ENCODE measurements at places on chromosomes 7 and 10.

GRCh38 chr10:69065406-69066361, 22.2 kb upstream of the SRGN start:
- DNase-seq = no peak

DNA sequence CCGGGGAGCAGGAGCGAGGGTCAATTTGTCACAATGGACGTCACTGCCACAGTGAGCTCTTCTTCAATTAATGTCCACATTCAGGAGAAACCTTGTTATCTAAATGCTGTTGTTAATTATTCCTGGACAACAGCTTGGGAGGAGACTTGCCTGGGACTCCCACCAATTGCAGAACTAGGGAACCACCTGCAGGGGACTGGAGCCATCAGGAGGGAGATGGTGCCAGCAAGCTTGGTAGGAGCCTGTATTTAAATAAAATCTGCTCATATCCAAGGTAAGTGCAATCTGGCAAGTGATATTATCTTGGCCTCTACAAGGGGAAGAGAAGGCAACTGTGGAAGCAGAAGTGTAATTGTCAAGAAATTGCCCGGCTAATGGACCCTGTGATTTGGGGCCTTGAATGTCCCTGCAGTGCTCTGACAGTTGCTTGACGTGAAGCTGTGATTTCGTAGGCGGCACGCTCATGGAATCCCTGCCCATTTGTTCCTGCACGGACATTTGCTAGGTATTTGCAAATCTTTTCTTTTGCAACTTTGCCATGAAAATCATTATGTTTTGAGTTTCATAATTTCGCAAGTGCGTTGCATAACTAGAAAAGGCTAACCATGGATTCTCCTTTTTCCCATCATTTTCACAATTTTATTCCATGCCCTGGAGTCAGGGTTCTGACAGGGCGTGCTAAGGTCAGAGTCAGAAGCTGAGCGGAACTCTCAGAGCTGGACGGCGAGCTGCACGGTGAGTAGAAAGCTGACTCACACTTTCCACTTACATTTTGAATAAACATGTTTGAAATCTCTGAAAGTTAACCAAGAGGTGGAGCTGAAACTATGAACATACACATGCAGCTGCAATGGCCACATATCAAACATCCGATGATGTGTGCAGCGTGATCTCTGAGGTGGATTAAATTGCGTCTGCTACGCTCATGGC, 84.9 kb upstream of the TCERG1L start:
- DNase-seq = no peak

- no peak for DNase-seq
These were observed 88.5 kb upstream of the LRRTM3 start for GRCh38 chr10:66837335-66837734.

DNA sequence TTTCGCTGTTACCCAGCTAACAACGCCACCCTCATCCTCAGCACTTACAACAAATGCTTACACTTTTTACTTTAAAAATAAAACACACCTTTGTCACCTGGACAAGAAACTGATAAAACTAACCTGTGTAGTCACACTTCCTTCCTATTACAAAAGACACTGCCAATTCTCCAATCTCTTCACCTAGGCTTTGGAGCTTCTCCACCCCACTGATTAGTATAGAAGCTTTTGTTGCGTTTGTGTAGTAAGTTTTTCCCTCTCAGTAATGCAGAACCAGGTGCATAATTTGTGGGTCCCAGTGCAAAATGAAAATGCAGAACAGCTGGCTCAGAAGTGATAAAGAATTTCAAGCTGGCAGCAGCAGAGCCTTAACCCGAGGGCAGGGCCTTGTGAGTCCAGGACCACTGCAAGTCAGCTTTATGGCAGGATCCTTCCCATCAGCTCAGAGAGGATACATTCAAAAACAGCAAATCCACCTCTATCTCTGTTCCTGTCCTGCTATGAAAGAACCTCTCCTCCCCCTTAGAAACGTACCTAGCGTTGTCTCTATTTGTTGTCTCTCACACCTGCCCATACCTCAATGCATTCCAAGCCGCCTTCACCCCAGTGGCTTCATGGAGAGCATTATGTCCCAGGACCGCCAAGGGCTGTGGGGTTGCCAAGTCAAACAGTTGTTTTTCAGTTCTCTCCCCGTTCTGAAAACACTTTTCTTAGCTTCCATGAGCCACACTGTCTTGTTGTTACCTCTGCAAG, 40.3 kb upstream of the EGFR start:
- no peak for DNase-seq

- no peak for DNase-seq
These were observed 627.2 kb downstream of the KCNMA1 start for GRCh38 chr10:77010430-77010829.

DNA sequence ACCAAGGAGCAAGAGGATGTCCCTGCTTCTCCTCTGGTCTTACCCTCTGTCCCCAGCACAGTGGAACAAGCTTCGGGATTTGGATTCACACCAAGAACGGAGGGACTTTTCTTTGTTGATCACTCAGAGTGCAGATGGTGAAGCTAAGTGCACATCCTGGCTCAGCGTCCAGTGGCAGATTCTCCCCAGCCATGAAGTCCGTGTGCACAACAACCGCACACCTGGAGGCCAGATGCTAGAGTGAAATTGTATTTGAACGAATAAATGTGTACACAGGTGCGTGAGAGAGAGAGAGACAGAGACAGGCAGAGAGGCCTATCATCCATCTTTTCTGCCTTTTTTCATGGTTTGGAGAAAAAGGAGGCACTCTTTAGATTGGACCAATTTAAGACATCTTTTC, 31.5 kb downstream of the ASB13 start:
- no peak for DNase-seq

DNA sequence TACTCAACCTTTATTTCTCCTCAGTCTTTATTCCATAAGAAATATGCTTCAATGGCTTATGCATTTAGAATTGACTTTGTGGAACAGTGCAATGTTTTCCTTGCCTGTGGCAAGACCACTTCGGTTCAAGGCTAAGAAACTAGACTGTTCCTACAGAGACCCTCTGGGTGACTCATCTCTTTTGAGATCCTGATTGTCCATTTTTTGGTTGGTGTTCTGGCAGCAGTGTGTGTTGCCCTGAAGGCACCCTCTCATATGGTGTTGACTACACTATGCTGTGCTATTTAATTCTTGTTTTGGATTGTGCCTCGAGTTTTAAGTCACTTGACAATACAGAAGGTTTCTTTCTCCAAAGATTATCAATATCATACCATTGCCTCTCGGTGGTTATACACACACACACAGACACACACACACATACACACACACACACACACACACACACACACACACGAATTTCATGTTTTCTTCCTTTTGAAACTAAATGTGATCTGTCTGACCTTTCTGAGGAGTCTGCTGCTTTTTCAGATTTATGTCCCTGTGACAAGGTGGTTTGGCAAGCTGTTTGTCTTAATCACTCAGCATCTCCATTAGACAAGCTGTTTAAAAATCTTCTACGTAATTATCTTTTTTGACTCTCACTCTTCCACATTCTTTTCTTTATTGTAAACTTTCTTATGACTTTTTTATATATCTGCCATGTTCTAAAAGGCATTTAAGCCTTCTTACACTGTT, 187.2 kb downstream of the VTI1A start:
- no peak for DNase-seq

DNA sequence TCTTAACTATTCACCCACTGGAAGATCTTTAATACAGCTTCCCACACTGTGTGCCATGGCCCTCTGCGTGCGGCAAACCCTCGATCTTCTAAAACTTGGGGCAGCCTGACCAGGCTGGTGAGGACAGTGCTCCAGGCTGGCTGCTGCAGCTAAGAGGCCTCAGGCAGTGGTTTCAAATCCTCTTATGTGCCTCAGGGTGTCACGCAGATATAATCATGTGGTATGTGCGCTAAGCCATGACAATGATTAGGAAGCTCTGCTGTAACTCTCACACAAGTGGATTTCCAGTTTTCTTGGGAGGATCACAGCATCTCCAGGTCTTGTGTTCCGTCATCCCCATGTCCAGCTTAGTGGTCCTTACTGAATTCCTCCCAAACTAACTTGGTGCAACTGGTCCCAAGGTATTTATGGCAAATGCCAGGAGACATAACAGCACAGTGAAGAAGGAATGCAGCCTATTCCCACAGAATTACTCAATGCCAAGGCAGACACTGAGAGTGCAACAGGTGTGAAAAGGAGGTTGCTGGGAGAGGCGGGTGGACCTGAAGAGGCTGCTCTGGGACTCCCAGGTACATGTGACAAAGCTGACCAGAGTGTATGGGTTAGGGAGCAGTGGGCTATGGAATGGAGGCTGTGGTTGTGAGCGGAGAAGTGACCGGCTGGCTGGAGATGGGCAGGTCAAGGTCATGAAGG, 2.3 kb downstream of the HPS1 start:
- DNase-seq = no peak

DNA sequence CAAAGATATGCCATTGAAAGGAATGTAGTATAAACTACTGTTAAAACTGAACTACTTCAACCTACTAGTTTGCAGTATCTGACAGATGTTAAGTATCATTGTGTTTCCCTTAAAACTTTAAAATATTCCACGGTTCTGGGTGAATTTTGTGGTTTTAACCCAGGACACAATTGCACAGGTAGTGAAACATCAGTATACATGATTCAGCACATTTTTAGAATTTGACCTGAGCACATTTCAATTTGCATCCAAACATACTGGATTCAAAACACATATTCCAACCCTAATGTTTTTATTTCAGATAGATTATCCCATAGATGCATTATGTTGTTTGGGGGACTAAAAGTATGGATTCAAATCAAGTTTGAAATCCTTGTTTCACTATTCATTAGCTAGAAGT, 129.9 kb upstream of the ZNF804B start:
- no peak for DNase-seq

GRCh38 chr10:102612964-102613275, 31.4 kb upstream of the TRIM8 start:
- peak; percentile 73 for DNase-seq

All from T follicular helper cell (primary cell).